ENCODE measurements at places on chromosomes 1 and 21. TPM values are rescaled to one million over a fixed set of nuclear protein-coding genes. Genes with fewer than 3 reads are reported as not detected.
A peak's percentile ranks its signal among the peaks of the same experiment; 100 is the strongest.

DNA sequence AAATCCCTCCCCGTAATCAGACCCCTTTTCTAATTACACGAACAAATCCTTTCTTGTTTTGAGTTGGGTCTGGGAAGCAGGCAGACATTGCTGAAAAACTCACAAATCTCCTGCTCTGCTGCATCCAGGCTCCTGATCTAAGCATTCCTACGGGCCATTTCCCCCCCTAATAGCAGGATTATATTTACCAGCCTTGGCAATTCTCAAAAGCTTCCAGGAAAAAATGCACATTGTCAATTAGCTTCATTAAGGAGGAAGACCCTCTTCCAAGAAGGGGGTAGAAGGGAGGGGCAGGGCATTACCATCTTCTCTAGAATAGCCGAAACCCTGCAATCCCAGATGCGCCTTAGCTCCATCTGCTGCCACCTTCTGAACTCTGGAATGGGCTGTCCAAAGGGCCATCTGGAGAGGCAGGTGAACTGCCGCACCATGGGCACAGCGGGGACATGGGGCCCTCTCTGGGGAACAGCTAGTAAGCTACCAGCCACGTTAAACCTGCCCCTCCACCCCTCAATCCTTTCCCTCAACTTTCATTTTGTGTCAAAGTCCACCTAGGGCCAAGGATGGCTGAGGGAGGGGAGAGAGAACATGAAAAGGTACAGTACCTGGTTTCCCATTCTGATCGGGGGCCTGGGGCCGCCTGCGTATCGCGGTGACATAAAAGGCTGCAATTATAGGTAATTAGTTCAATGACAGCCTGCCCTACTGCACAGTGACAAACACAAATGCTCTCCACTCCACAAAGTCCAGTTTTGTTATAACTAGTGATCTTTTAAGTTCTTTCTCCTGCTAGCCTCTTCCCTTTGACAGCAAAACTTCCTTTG lies 56.8 kb downstream of the MRPL37 start:
- no peak for DNase-seq
- peaks cover 39% of the 10 kb centered on the region for H3K4me1 ChIP-seq
- peaks cover 14% of the 10 kb centered on the region for H3K36me3 ChIP-seq
- peak overlapping the region; percentile 29 for H3K4me3 ChIP-seq
- H3K27me3 ChIP-seq = no peaks in the 10 kb centered on the region

Gene GUCA2B
- total RNA-seq = 0.69 TPM

Gene FOXO6
- 21.1 TPM for total RNA-seq

GRCh38 chr1:234154320-234155251 lies 218.7 kb upstream of the COA6 start:
- H3K36me3 ChIP-seq = no peaks in the 10 kb centered on the region
- no peak for DNase-seq
- no peaks in the 10 kb centered on the region for H3K4me1 ChIP-seq
- H3K27me3 ChIP-seq = peaks cover 9% of the 10 kb centered on the region

- H3K27ac ChIP-seq = no peak overlapping the region
- peaks cover 21% of the 10 kb centered on the region for H3K4me1 ChIP-seq
- no peak overlapping the region for H3K4me3 ChIP-seq
Measured at GRCh38 chr1:64234714-64235113, 31.3 kb downstream of the UBE2U start.

All from type B pancreatic cell (in vitro differentiated cells).